Cerebellum (tissue), 4 donors: ENCODE measurements at places on chromosomes 16 and 17. TPM values are rescaled to one million over a fixed set of nuclear protein-coding genes. Genes with fewer than 3 reads are reported as not detected.
A peak's percentile ranks its signal among the peaks of the same experiment; 100 is the strongest.

- DNase-seq: no peak
These were observed 14.7 kb upstream of the LITAF start for GRCh38 chr16:11601425-11601824.

- peak; percentile 42 for DNase-seq
These were observed 76.7 kb downstream of the CHD9 start for GRCh38 chr16:53131363-53132071.

- DNase-seq: no peak
These were observed 13.0 kb downstream of the KSR1 start for GRCh38 chr17:27469256-27469655.

GRCh38 chr17:76691379-76692191, 19.2 kb downstream of the MXRA7 start:
- DNase-seq: no peak

- no peak for DNase-seq
These were observed 77.8 kb downstream of the RTN4RL1 start for GRCh38 chr17:1947229-1947742.

DNA sequence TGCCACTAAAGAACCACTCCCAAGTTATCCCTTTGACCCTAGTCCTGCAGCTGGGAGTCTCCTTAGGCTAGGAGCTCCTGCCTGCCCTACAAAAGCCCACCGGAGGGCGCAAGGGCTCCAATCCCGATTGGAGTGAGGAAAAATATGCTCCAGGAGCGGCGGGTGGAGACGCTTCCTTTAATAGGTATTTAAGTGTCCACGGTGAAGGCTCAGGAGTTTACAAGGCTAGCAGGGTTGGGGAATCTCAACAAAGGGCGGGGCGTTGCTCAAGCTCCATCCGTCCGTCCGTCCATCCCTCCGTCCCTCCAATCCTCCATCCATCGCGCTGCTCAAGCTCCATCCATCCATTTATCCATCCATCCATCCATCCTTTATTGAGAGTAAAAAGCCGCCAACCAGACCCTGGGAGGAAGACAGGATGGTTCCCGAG, 556 bp upstream of the SPNS1 start:
- DNase-seq: peak; percentile 61

DNA sequence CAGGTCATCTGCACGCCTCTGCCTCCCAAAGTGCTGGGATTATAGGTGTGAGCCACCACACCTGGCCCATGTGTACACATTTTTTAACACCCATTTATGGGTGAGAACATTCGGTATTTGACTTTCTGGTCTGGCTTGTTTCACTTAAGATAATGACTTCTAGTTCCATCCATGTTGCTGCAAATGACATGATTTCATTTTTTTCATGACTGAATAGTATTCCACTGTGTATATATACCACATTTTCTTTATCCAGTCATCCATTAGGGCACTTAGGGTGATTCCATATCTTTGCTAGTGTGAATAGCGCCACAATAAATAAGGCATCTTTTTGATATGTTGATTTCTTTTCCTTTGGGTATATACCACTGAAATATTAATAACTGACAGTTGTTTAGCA, 5.6 kb downstream of the ALOX12B start:
- no peak for DNase-seq

DNA sequence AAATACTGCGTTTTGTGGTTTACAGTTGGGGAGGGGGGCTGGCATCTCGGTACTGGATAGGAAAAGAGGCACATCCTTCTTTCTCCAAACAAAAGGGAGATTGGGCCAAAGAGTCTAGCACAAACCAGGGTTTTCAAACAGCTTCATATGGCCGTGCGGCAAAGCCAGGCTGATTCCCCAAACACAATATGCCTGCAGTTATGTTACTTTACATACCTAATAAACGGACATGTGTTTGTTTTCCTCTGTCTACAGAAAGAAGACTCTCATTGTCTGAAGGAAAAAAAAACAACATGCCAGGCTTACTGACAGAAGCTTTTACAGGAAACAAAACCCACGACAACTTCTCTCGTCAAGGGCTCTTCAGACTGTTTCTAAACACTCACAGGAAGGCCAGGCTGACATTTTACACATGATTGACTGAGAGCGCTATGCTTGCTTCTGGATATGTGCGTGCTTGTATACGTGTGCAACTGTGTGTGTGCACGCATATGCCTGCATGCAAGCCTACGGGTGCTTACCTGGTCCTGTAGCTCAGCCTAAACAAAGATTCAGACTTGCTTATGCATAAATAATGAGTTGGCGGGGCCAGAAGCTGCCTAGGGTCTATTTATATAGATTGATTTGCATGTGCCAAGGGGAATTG, 461.0 kb upstream of the C16orf82 start:
- DNase-seq: no peak

DNA sequence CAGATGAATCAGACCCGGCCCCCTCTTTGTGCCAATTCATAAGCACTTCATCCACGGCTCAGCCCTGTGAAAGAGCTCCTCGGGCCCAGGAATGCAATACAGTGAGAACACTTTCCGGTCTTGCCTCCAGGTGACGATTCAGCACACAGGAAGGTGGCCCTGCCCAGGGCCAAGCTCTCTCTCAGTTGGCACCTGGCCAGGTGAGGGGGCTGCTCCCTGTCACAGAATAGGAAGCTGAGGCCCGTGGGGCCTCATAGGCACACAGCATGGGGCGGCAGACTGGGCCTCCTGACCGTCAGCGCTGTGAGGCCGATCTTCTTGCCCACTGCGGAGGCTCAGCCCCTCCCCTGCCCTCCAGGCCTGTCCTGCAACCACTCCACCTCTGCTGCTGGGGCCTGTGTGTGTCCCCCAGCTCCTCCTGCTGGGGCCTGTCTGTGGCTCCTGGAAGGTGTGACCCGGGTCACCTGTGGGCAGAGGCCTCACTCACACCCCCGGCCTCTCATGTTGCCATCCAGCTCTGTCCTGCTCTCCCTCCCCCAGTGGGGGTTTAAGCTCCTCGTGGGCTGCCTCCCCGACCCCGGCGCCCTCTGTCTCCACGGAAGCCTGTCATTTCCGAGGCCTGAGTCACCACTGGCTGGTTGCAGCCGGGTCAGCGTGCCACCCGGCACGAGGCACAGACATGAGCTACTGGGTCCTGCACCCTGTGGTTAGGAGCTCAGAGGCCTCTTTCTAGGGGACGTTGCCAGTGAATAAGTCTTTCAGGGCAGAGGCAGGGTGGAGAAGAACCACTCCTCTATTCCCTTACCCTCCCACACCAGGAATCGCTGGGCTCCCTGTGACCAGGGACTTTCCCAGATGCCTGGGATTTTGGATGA, 114.4 kb downstream of the SEC14L1 start:
- no peak for DNase-seq

GRCh38 chr17:33704856-33705255, 411.8 kb upstream of the ASIC2 start:
- DNase-seq: no peak

GRCh38 chr16:15576960-15577958, 65.7 kb downstream of the MARF1 start:
- DNase-seq: no peak

DNA sequence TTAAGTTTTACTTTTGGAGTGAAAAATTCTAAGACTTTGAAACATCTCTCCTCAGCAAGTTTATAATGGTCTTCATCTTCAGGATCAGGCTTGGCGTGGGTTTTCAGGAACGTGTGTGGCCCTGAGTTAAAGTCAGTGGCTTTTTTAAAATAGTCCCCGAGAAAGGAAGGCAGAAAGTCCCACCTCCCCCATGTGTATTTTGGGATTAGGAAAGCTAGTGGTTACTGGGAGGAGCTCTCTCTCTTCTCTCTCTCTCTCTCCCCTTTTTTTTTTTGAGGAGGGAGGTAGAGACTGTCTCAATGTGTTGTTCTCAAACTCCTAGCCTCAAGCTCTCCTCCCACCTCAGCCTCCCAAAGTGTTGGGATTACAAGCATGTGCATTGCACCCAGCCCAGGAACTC, 213.2 kb downstream of the IRX3 start:
- DNase-seq: no peak

GRCh38 chr16:52544703-52545102, 2.2 kb downstream of the TOX3 start:
- no peak for DNase-seq

DNA sequence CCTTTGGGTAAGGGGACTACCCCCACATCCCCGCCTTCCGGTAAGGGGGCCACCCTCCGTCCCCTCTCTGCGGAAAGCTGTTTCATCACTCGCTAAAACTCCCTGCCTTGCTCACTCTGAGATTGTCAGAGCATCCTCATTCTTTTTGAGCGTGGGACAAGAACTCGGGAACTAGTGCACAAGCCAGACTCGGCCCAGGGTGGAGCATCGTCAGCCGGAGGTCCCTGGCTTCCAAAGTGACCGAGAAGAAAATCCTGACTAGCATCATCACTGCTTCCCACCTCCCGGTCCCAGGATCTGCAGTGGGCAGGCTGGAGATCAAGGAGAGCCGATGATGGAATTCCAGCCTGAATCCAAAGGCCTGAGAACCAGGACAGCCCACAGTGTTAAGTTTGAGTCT, 380.3 kb downstream of the SEC14L1 start:
- DNase-seq: no peak

GRCh38 chr17:68576137-68576536, 25.0 kb downstream of the FAM20A start:
- no peak for DNase-seq

DNA sequence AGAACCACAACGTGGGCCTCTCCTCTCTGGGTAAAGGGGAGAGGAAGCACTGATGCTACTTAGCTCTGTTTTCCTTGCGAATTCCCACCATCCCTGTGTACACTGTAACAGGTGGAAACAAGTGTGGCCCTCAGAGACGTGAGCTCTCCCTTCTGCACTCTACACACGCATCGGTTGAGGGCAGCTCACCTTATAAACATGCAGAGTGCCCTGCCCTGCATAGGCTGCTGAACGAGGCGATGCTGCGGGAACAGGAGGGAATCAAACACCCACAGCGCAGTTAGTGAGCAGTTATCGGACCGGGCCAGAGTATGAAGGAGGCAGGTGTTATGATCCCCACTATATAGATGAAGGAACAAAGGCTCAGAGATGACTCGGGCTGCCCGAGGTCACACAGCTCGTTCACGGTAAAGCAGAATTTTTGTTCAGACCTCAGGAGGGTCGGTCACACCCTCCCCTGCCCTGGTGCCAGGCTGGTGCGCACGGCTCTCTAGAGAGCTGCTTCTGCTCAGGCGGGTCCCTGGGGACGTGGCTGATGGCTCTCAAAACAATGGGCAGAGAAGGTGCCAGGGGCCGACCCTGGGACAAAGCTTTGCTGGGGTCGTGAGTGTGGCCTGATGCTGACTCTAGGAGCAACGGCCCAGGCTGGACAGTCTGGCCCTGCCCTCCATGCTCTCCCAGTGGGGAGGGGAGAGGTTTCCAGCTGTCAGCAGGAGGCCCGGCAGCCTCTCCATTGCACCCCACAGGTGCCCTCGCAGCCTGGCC, 68.5 kb downstream of the RPH3AL start:
- no peak for DNase-seq

DNA sequence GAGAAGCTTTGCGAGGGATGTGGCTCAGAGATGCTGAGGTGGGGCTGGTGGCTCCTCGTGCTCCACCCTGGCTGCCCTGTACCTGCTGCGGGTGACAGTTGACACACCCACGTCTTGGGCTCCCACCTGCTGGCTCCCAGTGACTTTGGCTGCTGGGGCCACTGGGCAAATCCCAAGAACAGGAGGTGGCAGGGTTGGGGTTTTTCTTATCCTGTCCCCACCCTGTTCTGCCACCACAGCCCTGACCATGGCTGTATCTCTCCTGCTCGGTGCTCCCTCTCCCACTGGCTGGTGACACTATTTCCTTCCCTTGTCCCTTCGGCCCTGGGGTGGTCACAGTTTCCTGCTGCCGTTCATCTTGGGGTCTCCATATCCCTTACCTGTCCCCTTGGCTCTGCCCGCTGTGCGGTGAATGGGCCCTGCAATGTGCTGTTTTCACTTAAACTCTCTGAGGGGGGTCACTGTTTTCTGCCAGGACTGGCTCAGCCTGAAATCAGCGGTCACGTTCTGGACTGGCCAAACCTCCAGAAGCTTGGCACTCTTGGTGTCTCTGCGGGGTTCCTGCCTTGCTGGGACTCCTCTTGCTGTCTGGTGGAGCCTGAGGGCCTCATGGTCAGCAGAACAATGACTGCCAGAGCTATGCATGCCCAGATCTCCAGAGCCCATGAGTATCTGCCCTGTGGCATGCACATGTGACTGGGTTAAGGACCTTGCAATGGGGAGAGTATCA, 144.2 kb downstream of the IRF8 start:
- no peak for DNase-seq

DNA sequence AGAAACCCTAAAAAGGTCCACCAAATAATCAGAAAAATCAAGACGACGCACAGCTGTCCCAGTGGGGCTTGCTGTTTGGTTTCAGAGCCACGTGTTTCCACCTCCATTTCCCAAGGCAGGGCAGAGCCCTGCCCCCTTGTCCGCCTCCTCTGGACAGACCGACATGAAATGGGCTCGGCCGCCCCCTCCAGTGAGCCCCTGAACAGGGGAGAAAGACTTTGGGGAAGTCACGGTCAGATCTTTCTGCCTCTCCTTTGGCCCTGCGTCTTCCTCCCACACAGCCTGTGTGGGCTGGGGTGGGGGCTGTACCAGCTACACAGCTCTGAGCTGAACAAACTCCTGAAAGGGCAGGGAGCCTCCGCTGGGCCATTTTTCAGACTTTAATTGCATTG, 230.7 kb downstream of the ENGASE start:
- no peak for DNase-seq

GRCh38 chr17:62057696-62058095, 7.4 kb downstream of the MED13 start:
- DNase-seq: no peak

DNA sequence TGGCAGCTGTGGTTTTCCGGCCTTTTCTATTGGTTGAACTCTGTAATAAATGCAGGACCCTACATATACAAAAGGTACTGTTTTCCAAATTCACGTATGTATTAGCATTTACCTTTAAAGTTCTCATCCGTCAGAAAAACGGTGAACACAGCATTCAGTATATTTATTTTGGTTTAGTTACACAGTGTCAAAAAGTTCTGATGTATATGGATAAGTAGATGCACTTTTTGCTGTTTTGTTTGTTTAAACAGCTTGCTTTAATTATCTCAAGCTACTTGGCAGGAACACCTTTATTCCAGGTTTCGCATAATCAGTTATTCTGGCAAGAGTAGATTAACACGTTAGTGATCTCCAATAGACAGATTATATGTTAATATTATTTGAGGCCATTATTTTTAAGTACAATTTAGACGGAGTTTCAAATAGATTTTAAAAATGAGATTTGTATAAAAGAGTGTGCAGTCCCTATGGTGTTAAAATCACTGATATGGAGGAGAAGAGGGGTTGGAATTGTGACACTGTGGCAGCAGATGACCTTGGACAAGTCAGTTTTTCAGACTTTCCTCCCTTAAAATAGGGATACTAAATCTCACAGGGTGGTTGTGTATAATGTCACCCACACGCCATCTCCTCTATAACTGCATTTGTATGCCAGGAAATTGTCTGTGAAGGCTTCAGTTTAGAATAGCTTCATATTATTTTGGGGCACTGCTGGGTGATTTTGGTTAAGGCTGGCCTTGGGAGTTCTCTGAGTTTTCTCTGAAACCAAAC, 2.1 kb downstream of the HERPUD1 start:
- DNase-seq: no peak

GRCh38 chr16:88453217-88453531, at the start of gene ZFPM1:
TSS of gene ZFPM1 (plus strand) at chr16:88453280. CDS start at chr16:88453639, 359 bp downstream.
- DNase-seq: no peak

- DNase-seq: no peak
These were observed 7.2 kb upstream of the AATK start for GRCh38 chr17:81173052-81173761.

CSH2 gene
- 1.8 TPM for total RNA-seq

ITGAE gene
- total RNA-seq: 12.1 TPM
